Mucosa of gallbladder (tissue), 1 donor: ENCODE measurements at places on chromosomes 2 and 18. TPM values are rescaled to one million over a fixed set of nuclear protein-coding genes. Genes with fewer than 3 reads are reported as not detected.
A peak's percentile ranks its signal among the peaks of the same experiment; 100 is the strongest.

- DNase-seq, result no peak
Observed at GRCh38 chr2:165911231-165911630, 42.3 kb downstream of the TTC21B start.

DNA sequence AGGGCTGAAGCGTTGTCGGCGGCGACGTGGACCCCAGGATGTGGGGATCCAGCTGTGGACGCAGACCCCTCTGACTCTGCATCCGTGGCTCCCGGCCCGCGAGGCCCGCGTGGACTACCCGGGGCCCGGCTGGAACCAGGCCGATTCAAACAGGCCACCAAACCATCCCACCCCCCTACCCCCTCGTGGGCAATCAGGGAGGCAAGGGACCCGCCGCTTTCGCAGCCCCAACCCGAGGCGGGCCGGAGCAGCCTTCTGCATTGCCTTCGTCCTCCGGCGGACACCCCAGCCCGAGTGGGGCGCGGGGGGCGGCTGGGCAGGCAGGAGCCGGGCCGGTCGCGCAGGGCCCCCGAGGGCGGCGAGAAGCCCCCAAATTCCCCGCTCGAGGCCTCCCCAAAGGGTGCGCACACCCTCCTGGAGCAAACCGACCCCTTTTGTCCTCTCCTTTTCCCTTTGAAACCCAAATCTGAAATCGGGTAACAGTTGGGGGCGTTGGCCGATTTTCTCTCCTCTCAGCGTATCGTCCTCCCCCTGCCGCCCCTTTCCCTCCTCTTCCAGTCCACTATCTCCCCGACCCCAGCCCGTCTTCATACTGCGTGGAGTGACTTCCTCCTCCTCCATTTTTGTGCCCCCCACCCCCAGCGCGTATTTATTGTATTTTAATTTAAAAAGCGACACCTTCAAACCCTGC, 7.4 kb downstream of the SP9 start:
- DNase-seq, result no peak

DNA sequence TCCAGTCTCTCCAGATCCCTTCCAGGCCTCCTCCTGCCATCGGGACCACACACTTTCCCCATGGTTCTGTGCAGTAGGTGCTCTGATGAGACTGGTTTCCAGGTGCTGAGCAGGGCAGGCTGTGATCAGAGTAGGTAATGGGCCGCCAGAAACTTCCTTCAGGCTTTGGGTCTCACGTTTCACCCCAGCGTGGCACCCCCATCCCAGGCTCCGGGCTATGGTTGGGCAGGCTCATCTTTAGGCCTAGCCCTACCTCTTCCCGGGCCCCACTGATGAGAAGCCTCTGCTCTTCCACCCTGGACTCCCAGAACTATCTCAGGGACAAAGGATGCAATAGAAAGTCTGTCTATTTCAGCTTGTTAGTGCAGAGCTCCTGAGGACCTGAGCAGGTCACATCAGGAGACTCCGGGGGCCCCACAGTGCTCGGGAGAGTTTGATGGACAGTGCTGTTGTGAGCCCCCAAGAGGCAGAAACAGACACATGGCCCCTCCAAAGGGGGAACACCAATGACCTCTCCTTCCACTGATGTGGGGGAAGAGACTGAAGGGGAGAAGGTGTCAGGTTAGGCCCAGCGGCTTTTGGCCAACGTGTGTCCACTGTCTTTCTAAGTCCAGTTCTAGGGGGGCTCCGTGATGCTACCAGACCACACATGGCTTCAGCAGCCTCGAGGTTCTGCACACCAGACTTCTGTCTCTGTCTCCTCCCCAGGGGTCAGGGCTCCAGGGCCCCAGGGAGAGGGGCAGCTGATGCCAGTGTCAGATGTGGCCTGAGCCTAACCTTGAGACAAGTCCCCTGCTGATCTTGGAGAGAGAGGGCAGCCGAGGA, 5.8 kb upstream of the PROM2 start:
- no peak for DNase-seq

DNA sequence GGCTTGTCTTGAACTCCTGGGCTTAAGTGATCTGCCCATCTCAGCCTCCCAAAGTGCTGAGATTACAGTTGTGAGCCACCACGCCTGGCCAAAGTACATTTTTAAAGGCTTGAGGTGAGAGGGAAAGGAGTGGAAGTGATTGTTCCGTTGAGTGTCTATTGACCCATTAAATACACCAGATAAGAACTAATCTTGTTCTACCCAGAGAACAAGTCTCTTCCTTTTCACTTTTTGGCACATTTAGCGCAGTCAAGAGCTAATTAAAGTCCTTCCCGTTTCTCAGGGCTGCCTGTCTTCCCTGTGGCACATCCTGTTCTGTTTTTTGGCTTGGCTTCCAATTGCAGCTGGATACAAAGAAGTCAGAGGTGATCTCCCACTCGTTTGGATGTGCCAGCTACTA, 172.3 kb downstream of the ALPK2 start:
- DNase-seq, result peak; percentile 64

DNA sequence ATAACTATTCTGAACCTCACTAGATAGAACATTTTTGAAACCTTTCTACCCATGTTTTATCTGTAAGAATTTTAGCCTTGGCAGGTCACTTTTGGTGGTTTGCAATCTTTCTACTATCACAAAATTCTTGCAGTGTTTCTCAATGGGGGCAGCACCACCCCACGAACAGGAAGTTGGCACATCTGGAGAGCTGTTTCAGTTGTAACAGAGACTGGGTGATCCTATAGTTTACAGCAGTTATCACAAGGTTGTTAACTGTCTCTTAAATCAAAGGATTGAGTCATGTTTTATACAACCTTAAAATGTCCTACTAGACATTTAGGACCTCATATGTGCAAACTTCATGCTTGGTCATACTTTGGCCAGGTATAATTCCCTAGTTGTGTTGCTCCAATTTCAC, 829.2 kb downstream of the ERBB4 start:
- DNase-seq, result no peak

- DNase-seq, result no peak
Observed at GRCh38 chr18:36467614-36468013, 170.1 kb downstream of the FHOD3 start.

GRCh38 chr18:8424917-8425725, 184.1 kb upstream of the RAB12 start:
- DNase-seq, result no peak

DNA sequence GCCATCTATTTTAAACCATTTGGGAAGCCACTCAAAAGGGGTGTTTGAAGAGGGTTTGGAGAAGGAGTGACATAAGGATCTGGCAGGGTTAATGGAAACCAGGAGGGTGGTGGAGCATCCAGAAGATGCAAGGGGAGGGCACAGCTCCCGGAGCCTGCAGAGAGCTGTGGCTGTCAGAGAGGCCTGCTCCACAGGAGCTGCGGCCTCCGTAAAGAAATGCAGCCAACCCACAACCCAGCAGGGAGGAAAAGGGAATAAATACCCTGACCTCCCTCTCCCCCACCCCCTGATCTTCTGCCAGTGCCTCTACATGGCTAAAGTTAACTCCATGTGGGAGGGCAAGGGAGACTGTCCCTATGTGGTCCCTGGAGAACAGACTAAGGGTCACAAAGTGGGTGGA, 567.1 kb upstream of the POU3F3 start:
- DNase-seq, result no peak

DNA sequence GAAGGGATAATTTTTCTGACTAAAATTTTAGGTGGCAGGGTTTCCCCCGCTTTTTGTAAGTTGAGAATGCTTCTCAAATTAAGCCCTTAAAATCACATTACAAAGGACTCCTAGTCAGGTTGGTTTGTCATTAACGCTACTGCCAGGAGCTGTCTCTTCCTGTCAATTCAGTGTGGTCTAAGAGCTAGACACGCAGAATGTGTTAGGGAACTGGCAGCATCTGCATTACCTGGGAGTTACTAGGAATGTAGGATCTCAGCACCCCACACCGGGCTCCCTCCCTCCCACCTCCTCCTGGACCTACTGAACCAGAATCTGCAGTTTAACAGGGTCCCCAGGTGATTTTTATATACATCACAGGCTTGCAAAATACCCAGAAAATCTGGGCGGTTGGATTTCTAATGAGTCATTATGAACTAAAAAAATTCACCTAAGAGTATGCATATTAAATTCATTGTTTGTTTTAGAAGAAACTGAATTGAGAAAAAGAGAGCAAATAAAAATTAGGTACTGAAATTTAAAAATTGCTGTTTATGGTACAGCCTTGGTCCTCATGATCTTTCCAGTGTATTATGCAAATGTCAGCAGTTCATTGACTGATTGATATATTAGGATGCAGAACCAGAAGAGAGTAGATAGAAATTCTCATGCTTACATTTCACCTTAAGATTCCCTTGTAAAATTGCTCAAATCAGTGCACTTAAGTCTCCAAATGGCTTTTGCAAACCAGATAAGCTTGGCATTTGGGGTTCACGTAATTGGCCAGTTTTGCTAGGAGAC, 130.9 kb upstream of the ITGA6 start:
- no peak for DNase-seq

DNA sequence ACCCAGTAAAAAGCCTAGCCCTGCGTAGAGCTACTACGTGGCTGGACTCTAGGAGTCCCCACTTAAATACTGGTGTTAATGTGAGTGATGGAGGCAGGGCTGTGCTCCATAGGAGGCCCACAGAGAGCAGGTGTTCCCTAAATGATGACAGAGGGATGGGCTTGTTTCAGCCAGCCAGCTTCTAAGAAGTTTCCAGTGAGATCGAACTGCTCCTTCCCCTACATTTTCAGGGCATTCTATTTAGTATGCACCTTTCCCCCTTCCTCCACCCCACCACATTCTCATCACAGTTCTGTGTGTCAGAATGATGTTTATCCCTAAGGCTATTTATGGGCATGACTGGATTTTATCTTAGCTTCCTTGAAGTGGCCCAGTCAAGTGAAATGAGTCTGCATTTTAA, 213.0 kb downstream of the TRIB2 start:
- DNase-seq, result no peak

DNA sequence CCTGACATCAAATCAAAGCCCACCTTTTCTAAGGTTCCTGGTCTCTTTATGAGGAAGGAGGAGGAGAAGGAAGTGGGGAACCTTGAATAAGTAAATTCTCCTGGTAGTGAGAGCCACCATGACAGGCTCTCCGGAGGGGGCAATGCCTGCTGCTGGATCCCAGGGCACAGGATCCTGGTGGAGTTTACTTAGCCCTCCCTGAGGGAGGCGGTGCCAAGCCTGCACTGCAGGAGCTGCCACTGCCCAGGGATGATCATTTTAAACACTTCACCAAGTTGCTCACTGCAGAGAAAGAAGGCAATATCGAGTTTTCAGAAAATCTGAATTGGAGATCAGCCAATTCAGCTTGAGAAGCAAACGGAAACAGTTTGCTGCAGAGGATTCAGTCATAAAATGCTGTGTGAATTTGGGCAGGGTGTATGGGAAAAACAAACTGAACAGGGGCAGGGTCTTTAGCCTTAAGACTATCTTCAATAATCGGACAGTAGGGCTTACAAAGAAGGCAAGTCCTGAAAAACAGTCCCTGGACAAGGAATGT, 200.7 kb downstream of the RAD51AP2 start:
- DNase-seq, result no peak

DNA sequence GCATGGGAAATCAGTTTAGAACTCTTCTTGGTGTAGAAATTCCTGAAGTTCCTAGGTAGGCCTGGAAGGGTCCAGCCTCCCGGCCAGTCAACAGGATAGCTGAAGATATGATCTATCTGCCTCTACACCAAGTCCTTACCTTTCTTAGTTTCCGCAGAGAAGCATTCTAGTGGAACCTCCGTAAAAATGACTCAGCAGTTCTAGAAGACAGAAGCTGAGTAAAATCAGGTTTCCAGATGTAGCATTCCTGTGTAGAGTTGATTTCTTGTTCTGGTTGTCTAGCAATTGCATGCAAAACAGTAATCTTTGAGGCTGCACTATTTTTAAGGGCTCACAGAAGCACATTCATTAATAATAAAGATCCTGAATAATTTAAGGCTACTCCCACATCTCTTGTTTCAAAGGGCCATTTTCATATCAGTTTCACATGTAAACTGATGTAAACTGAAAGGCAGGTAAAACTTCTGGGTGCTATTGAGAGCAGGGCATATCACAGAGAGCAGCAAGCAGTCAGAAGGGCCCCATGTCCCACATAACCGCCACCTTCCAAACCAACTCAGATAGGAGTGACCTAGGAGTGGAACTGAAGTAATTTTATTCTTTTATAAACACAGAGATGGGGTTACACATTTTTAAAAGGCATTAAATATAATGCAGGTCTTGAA, 3.2 kb upstream of the DYTN start:
- no peak for DNase-seq

DNA sequence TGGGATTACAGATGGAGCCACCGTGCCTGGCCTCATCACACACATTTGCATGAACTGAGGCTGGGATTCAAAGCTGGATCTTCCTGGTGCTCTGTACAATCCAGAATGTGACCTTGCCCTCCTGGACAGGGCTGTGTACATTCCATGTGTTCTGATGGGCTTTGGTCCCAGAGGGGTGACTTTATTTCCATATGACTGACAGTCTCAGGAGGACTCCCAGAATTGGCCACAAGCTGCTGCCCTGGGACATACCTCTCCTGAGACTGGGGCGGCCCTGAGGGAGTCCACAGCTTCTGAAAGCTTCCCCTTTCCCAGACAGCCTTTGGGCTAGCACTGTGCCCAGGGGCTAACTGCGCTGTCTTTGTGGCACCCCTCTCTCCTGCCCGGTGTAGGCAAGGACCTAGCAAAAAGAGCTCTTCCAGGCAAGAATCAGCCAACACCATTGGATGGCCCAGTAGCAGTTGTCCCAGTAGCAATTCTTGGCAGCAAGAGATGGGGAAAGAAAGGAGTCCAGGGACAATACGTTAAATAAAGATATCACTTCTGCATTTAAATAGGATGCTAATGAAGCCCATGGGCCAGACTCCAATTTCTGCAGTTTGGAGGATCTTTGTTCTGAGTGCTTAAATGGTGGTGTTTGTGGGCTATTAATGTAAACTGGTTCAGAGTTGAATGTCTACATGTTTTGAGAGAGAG, 26.4 kb upstream of the ZNF532 start:
- DNase-seq, result no peak

- DNase-seq, result no peak
Observed at GRCh38 chr2:43738257-43738656, 35.6 kb upstream of the DYNC2LI1 start.

SERTAD2 gene
- 19.8 TPM for total RNA-seq

WNT6 gene
- 1.5 TPM for total RNA-seq

AAK1 gene
- 83.4 TPM for total RNA-seq

SPP2 gene
- not detected for total RNA-seq

GRB14 gene
- total RNA-seq, result 2.5 TPM

ASAP2 gene
- 44.3 TPM for total RNA-seq

TWIST2 gene
- 5.9 TPM for total RNA-seq
